ENCODE measurements at places on chromosomes 2 and 18.

DNA sequence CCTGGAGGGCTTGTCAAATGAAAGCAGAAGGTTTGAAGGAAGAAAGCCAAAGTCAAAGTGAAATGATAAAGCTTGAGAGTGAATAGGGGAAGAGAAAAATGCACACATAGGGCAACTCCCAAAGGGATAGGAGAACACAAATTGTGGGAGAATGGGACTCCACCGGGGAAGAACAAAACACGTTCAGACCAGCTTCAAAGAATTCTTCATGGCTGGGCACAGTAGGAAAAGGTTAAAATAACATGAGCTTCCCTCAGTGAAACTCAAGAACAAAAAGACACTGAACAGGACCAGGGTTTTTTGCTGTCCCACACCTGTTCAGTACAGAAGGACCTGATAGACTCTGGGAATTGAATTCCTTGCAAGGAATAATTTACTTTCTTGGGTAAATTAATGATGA, 123.1 kb upstream of the NCKAP5 start:
- DNase-seq = no peak

DNA sequence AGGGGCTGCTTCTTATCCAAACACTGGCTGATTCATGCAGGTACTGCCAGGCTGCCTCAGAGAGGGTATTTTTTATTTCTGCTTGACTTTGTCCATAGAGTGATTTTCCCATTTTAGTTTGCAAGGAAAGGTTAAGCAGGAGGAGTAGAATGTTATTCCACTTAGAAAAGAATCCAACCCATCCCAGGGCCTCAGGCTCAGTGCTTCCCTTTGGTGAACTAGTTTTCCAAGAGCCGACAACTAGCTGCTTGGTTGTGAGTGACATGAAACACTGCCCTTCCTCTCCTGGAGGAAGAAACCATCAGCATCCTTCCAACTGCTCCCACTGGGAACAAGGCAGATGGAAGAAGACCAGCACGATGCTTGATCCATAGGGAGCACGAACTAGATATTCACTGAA, 58.5 kb downstream of the BCL2 start:
- DNase-seq = no peak

- DNase-seq = no peak
Observed at GRCh38 chr2:239855863-239856587, 169.1 kb downstream of the NDUFA10 start.

- DNase-seq = no peak
Observed at GRCh38 chr2:218095853-218096252, 26.8 kb downstream of the RUFY4 start.

- DNase-seq = no peak
Observed at GRCh38 chr2:239884051-239884405, 141.1 kb downstream of the NDUFA10 start.

DNA sequence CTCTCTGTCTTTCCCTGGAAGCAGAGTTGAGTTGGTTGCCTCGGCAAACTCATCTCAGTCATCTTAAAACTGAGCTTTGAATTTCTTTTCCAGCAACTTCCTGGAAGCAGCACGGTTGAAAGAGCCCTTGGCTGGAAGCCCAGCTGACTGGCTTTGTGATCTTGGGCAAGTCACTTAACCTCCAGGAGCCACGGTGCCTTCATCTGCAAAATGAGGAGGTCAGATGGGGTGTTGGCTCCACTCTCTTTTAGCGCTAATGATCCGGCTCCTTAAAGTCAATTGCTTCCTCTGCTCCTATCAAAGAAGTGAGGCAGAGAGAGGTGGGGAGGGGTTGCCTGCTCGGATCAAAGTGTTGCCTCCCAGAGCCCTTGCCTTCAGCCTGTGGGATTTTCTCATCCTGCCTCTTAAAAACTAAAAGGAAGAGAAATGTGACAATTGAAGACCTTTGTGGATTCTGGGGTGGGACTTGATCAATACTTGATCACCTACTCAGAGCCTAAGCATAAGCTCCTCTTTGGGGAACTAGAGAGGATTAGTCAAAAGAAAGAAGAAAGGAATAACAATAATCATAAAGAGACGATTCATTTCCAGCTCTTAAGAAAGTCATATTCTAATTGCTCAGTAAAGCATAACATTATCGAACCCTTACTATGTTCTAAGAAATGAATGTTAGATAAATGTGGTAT, 86.6 kb downstream of the MYCN start:
- DNase-seq = no peak

DNA sequence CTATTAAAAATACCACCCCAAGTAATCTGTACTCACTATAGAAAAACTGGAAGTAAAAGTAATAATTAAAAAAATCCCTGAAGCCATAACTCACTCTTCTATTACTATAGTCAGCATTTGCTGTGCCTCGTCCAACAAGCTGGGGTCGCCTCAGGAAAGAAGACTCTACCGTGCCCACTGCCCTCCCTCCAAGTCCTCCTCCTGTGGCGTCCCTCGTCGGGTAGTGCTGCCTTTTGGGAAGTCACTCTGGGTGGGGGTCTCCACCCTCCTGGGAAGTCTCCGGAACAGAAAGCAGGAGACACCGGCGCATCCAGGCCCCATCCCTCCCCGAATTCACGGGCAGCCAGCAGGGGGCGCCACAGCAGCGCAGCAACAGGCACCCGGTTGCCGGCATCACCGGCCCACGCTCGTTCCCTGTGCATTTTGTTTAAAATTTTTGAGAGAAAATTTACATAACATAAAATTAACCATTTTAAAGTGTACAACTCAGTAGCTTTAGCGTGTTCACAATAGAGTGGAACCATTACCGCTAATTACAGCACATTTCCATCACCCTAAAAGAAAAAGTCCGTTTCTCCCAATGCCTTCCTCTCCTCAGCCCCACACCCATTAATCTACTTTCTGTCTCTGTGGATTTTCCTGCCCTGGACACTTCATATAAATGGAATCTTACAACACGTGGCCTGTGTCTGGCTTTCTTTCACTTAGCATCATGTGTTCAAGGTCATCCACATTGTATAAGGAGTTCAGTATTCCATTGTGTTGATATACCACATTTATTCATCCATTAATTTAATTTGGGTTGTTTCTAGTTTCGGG, 62.2 kb downstream of the ADNP2 start:
- no peak for DNase-seq

- DNase-seq = no peak
Observed at GRCh38 chr2:85405201-85406059, 4.7 kb downstream of the CAPG start.

- no peak for DNase-seq
Observed at GRCh38 chr18:41517142-41517541, 437.9 kb upstream of the PIK3C3 start.

DNA sequence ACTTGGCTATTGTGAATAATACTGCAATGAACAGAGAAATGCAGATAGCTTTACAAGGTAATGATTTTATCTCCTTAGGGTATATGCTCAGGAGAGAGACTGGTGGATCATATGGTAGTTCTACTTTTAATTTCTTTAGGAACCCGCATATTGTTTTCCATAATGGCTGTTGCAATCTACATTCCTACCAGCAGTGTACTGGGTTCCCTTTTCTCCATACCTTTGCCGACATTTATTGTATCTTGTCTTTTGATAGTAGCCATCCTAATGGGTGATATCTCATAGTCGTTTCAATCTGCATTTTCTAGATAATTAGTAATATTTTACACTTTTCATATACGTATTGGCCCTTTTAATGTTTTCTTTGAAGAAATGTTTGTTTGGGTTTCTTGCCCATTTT, 702.9 kb upstream of the ACVR2A start:
- DNase-seq = no peak

- DNase-seq = no peak
Observed at GRCh38 chr2:232699110-232699509, 2.0 kb downstream of the GIGYF2 start.

DNA sequence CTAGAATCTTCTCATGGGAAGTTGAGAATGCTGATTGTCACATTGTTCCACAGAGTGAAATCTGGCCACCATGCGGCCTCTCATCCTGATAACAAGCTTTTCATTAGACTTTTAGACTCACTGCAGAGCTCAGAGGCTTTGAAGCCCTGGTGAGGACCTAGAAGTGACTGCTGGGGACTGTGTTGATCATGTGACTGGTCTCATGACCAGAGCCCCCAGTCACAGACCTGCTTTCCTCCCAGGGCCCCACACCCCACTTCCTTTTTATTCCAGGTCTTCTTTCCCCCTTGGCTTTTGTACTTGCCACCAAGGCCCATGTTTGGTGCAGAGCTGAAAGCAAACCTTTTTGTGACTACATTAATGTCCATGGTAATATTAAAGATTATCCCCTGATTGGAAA, 45.2 kb downstream of the PRKCE start:
- DNase-seq = no peak

DNA sequence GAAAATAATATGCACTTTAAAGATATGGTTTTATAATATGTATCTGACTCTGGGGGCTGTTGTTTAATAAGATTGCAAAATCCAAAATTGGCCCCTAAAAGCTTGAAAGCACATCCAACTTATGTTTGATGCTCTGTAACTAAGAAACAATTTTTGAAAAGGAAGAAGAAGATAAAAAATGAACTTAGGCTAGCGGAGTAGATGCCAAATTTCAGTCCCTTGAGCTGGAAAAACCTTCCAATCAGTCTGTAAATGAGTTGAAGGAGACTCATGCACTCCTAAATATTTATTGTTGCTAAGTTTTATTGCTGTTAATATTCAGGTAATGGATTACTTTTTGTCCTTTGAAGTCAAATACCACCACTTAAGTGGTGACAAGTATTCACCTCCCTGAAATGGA, 465.0 kb downstream of the ZEB2 start:
- no peak for DNase-seq

DNA sequence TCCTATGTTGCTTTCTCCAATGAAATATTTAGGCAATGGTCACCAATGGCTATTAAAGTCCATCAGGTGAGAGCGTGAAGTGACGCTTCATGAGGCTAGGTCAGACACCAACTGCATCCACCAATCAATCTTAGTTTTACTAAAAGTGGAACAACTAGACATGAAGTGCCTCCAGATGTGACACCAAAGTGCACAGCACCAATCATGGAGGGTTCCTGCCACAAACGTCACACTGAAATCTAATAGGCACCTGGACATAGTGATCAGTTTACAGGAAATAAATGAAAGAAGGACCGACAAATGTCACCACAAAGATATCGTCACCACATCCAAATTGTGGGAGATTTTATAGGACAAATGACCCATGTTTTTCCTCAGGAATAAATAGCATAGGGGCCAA, 70.5 kb downstream of the PSMG2 start:
- DNase-seq = no peak

DNA sequence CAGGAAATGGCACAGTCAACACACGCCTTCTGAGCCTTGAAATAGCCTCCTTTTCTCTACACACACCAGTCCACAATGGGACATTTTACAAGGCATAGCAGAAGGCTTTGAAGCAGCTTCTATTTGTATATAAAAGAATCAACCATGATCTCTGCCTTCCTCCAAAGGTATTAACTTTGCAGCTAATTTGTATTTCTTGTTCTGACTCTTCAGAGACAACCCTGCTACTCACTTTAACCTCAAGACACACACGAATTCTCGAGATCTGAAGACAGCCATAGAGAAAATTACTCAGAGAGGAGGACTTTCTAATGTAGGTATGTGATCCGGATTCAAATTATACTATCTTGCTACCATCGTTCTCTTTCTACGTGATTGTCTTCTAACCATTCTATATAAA, 104.6 kb downstream of the VIT start:
- DNase-seq = no peak

DNA sequence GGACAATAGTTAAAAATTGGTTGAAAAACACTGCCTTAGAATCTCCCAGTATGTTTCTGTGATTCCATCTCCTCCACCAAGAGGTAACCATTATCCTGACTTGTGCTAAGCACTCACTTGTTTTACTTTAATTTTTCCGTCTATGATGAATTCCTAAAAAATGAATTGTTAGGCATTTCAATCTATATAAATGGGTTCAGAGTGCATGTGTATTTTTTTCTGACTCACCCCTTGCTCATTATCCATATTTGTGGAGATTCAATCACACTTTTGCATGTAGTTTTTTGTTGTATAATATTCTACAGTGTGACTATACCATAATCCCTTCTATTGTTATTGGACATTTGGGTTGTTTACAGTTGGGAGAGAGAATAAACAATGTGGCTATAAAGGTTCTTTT, 1.3 kb downstream of the NDUFB3 start:
- no peak for DNase-seq

DNA sequence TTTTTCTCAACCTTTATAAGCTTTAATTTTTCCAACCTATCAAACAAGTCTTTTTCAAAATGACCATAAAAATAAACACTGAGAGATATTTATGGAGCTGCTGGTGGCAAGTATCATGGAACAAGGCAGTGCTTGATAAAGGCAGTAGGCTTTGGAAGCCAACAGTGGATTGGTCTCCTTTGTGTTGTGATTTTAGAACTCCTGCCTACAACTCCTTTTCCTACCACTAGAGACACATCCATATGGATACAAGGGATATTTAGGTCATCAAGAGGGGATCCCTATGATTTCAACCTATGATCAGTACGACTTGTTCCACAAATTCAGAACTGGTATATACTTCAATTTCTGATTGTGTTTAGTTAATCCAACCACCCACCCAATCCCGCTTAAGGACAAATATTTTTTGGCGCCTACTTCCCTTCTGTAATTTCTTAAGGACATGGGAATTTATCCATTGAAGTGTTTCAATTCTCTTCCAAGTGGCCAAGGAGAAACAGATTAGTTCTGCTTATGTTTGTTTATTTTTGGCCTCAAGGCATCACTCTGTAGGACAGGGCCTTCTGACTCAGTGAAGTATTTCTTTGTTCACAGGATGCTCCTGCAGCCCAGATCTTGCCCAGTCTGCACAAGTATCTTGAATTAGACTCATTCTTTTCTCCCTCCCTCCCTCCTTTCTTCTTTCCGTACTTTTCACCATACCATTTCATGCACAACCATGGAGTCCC, 2119.6 kb upstream of the PIK3C3 start:
- no peak for DNase-seq

DNA sequence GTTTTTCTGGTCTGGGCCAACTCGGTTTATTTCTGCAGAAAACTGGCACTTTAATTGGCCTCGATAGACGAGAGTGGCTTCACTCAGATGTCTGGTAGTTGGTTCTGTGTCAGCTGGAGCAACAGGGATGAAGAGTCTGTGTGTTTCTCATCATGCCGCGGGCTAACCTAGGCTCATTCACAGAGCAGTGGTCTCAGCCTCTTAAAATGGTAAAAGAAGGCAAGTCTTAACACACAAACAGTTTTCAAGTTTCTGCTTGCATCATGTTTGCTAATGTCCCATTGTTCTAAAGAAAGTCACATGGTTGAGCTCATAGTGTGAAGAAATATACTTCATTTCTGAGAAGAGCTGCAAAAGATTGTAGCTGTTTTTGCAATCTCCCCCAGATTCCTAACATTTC, 37.5 kb upstream of the ANXA4 start:
- no peak for DNase-seq

- DNase-seq = no peak
Observed at GRCh38 chr2:195808189-195808588, 151.2 kb downstream of the SLC39A10 start.

DNA sequence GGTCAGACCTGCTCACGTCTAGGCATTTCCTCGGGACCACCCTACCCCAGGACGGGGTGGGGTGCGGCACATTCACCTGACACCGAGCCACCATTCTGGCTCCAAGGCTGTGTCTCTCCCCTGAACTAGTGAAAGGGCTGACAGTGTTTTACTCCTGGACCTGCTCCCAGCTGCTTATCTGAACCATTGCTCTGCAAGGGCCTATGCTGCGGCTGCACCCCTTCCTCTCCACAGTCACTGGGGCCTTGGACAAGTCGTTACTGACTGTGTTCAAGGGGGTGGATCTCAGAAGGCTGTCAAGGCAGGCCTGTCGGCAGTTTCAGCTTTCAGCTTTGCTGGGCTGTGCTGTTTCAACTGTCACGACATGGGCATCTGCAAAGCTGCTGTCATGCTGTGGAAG, 11.7 kb downstream of the CREG2 start:
- DNase-seq = no peak

- DNase-seq = no peak
Observed at GRCh38 chr2:159695795-159696448, 16.4 kb upstream of the MARCHF7 start.

All from NCI-H2081 treated with DMSO at 0.1 percent for 48 hours (cell line).